NCI-H1092 (cell line): ENCODE measurements at places on chromosomes 1 and 21.

DNA sequence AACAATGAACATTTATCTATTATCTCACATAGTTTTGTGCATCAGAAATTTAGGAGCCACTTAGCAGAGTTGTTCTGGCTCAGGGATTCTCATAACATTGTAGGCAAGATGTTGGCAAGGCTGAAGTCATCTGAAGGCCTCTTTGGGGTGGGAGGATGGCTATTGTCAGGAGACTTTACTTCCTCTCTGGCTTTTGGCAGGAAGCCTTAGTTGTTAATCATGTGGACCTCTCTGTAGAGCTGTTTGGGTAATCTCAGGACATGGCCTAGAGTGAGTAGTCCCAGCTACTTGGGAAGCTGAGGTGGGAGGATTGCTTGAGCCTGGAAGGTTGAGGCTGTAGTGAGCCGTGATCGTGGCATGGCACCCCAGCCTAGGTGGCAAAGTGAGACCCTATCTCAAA, 40.2 kb downstream of the RASAL2 start:
- no peak for DNase-seq

DNA sequence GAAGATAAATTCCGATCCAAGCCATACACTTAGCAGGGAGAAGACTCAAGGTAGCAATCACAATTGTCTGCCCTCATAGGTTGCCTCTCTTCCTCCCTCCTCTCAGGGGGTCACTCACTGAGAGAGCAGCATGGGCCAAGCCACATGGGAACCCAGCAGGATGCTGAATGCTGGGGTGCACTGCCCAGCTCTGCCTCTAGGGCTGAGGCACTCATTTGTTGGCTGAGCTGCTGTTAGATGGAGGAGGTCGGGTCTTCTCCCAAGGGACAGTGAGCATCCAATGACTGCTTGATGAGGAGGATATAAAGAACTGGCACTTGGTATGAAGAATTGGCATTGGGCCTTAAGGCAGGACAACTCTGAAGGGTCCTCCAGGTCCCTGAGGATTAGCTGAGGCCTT, 418.8 kb downstream of the SIPA1L2 start:
- DNase-seq: no peak

GRCh38 chr1:96416111-96416595, 305.4 kb upstream of the PTBP2 start:
- no peak for DNase-seq

DNA sequence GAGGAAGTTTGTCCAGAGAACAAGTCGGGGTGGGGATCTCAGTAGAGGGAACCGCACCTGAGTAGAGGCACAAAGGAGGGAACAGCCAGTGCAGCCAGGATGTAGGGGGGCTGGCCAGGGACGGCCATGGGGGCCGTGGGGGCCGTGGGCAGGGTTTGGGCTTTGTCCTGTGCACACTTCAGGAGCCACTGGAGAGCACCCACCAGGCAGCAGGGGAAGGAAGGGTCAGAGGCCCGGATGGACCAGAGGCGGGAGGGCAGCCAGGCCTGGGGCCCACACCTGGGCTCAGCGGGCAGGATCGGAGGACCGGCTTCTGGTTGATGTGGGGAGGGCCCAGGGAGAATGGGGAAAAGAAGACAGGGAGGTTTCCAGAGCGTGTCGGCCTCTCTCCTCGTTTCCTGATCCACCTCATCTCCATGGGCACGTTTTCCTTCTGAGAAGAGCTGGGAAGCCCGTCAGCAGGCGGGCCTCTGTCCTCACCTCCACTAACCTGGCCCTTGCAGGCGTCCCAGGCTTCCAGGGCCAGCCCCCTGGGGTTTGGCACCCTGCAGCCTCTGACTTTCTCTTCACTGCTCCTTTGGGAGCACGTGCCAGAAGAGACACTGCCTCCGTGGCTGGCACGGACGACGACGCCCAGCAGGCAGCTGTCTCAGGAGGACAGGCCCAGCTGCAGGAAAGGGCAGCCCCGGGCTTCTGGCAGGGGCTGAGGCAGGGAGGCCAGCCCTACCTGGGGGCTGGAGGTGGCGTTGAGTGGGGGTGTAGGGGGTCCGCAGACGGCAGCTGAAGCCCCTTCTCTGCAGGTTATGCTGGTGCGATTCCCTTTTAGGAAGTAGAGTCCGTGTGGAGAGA, 16.8 kb upstream of the PDXK start:
- DNase-seq: no peak

DNA sequence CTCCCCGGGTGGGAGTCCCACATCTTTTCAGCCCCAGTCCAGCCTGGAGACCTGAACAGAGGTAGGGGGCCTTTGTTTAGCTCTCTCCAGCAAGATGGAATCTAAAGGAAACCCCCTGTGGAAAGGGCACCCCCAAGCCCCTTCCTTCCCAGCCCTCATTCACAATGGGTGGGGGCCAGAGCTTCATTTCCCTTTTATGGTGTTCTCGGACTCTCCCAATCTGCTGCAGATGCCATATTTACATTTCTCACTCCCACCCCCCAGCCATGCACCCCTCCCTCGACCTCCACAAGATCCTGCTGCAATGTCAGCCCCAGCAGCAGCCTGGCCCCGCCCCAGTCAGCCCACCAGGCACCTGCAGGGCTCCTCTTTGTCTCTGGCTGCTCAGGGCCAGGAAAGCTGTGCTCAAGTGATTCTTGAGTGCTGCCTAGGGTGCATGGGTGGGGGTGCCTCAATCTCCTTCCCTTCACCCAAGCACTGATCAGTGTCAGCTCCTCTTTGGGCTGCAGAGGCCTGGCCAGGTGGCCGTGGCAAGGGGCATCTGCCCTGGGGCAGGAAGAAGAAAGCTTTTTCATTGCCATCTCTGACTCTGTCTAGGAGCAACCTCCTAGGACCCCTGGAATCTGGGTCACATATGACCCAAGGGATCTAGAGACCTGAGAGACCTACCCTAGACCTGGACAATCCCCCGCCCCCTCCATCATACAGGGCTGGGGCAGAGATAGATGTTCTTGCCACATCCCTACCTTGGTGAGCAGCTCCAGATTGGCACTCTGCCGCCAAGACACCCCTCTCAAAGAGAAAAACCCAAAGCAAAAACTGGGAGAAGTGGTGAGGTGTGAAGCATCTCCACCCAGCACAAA, 1.7 kb downstream of the KIF21B start:
- no peak for DNase-seq

DNA sequence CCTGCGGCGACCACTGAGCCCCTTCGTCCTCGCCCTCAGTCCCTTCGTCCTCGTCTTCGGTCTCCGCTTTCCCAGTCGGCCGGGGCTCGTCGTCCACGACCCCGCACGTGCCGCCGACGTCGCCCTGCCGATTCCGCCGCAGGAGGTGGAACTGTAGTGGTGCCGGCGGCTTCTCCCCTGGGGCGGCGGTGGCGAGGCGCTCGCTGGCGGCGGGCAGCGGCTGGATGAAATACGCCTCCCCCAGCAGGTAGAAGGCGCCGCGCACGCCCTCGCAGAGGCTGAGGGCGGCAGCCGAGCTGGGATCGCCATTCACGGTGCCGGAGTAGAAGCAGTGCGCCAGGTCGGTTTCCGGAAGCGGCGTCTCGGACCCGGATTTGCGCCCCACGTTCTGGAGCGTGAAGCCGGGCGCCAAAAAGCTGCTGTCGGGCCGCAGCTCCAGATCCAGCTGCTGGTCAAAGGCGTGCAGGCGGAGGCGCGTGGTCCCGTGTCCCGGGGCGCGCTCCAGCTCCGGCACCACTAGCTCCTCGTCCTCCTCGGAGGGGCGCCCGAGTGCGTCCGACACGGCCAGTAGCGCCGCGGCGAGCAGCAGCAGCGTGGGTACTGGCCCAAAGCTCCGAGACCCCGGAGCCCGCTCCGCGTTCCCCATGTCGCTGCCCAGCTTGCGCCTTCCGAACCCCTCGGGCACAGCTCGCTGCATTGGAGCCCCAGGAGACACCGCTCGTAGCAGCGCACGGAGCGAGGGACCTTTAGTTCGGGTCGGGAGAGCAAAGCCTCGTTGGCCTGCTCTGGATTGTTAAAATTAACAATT, 747 bp downstream of the ADAMTS1 start:
- DNase-seq: no peak

- DNase-seq: no peak
Observed at GRCh38 chr1:181396171-181396670, 87.1 kb upstream of the CACNA1E start.
